ENCODE measurements at places on chromosomes 6 and 20.

GRCh38 chr6:52284131-52284459 lies 447 bp downstream of the MCM3 start:
- peak; percentile 17 for DNase-seq

DNA sequence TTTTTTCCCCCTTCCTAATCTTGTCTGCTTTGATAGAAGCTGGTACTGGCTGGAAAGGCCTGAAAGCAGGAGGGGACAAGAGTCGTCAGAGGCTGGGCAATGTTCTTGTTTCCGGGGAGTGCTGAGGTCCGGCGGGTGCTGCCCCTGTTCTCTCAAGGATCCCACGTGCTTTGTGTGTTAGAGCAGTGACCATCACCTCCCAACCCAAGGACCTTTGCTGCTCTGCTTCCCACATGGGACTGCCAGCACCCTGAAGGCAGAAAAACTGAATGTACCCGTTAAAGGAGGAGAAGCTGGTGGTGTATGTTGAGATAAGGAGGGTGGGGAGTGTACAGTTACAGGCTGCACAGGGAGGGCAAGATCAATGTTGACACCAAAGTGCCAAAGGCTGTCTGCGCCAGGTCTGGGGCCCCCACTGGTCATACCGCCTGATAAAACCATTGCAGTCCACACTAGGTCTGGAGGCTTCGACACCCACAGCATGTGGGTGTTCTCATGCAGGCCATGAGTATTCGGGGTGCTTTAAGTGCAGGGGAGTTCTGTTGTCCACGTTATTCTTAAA lies 15.0 kb downstream of the C20orf173 start:
- no peak for DNase-seq

DNA sequence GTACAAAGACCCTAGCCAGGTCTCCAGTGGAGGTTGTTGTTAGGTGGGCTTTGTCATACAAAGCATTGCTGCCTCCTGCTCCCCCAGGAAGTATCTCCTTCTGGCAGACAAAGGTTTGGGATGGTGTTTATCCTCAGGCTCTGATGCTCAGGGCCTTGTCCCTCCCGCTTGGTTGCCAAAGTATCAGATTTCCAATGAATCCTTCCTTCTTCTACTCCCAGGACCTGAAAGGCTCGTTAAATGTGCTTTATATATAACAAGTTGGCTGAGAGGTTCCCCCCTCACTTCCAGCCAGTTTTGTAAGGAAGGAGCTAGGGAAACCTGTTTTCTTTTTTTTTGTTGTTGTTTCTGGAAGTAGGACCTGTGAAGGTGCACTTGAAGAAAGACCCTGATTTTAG lies 14.4 kb downstream of the PTK7 start:
- no peak for DNase-seq

DNA sequence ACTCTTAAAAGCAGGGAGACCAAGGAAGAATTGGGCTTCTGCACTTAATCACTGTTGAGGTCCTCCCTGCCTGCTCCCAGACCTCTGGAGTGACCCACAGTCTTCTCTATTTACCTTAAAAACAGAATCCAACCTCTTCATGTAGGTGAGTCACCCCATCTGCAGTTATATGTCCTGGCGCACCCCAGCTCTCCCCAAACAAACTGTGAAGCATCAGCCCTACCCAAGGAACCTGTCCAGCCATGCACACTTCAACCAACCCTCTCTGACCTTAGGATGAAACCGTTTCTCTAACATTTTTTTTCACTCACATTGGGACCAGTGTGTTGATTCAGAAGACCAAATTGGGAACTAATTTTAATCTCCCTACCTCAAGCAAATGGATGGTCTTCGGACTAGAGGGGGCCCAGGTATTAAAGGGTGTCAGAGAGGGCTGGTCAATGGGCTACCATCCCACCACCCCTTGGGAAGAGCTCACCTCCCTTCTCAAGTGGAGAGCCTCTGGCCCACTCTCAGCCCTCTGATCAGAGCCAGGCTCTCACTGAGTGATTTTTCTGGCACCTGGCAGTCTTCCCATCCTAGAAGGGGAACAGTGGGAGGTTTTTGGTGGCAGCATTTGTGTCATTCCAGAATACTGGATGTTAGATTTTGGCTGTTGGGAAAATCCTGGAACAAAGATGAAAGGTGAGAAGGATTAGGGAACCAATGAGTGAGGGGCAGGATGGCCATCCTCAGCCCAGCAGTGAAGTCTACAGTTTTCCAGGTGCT lies 203.6 kb downstream of the LRFN2 start:
- DNase-seq: no peak

GRCh38 chr6:170442596-170442995 lies 110.5 kb downstream of the PSMB1 start:
- no peak for DNase-seq

- no peak for DNase-seq
These were observed 129.8 kb downstream of the CD164 start for GRCh38 chr6:109252261-109253041.

GRCh38 chr20:16205507-16205906 lies 367.7 kb downstream of the KIF16B start:
- DNase-seq: no peak

DNA sequence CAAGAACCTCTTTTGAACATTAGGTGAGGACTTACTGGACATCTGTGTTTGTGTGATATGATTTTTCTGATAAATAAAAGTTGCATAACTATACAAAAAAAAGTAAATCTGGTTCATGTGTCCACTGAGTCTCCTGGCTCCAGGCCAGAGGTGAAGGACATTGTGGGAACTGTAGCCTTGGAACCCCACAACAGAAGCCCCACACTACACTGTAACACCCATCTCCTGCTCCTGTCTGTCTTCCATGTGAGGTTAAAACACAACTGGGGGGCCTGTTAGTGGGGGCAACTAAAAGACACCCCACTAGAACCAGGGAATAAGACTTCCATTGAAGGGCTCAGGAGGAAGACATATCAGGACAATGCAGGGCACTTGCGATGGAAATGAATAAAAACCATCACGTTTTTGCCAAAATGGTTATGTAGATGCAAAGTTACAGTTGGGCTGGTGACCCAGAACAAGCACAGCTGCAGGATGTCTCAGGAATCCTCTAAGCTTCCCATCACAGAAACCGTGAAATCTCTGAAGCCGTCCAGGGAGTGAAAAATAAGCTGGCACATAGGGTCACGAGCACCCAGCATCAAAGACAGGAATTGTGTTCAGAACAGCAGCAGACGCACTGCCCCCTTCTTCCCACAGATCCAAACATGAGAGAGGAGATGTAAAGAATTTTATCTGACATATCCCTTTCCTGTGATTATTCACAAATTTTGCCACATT lies 36.7 kb upstream of the PCSK2 start:
- no peak for DNase-seq

DNA sequence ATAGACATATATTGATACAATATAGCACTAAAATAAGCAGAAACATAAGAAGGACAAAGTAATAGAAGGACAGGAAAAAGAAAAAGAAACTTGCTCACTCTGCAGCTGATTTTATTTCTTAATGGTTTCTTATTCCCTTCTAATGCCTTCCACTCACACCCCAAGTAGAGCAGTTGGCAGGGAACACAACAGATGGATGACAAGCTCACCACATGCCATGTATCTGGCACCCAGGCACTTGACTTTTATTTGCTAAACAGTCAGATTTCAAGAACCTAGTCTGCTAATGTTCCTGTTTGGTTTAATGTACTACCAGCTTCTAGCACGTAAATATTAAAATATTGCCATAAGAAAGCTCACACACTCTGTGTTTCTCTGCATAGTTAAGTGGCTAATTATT lies 87.1 kb downstream of the COL19A1 start:
- no peak for DNase-seq

DNA sequence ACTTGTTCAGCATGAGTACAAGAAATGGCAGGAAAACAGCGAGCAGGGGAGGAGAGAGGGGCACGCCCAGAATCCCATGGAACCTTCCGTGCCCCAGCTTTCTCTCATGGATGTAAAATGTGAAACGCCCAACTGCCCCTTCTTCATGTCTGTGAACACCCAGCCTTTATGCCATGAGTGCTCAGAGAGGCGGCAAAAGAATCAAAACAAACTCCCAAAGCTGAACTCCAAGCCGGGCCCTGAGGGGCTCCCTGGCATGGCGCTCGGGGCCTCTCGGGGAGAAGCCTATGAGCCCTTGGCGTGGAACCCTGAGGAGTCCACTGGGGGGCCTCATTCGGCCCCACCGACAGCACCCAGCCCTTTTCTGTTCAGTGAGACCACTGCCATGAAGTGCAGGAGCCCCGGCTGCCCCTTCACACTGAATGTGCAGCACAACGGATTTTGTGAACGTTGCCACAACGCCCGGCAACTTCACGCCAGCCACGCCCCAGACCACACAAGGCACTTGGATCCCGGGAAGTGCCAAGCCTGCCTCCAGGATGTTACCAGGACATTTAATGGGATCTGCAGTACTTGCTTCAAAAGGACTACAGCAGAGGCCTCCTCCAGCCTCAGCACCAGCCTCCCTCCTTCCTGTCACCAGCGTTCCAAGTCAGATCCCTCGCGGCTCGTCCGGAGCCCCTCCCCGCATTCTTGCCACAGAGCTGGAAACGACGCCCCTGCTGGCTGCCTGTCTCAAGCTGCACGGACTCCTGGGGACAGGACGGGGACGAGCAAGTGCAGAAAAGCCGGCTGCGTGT lies 11.6 kb downstream of the TNFAIP3 start:
- DNase-seq: no peak

- no peak for DNase-seq
These were observed 92.4 kb upstream of the CEP85L start for GRCh38 chr6:118743746-118744145.

GRCh38 chr6:49909563-49909962 lies 43.2 kb upstream of the CRISP1 start:
- no peak for DNase-seq

DNA sequence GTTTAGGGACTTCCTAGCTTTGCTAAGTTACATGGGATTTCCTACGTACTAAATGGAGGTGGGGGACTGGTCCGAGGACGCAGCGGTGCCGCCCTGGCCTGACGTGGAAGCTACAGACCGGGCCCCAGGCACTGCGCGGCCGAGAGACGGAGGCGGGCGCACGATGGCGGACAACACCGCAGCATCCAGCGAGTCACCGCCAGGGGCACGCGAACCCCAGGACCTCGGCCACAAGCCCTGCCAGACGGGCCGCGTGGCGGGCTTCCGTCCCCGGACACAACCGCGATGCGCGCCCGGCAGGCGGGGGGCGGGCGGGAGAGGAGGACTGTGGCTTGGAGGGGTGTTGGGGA lies 1516.9 kb upstream of the DEFB115 start:
- DNase-seq: no peak

DNA sequence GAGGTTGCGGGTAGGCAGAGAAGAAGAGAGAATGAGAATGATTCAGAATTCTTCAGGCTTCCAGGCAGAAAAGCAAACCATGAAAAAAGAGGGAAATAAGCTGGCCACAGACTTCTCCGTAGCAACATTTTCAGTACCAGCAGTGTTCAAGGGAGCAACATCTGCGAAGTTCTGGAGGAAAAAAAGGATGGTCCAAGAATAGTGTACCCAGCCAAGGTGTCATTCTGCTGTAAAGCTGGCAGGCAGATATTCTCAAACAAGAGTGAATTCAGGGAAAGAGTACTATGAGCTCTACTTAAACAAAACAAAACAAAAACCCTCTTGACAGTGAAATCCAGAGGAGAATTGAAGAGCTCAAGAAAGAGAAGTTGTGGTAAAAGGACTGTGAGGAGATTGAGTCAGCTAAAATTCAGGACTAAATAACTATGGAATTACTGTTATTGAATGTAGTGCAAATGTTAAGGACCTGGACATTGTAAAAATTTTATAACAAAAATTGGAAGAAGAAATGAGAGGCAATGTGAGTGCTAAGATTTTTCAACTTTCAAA lies 86.5 kb downstream of the ATRN start:
- DNase-seq: peak; percentile 48
